Naive thymus-derived CD8-positive, alpha-beta T cell (primary cell): ENCODE measurements at places on chromosomes 11 and 22.
A peak's percentile ranks its signal among the peaks of the same experiment; 100 is the strongest.

GRCh38 chr11:62169935-62170334 is 20.1 kb upstream of the SCGB1D1 start:
- no peak for DNase-seq

GRCh38 chr22:48838376-48838775 is 989.3 kb downstream of the BRD1 start:
- no peak for DNase-seq

- DNase-seq: peak; percentile 51
Measured at GRCh38 chr11:114036147-114036811, 23.2 kb upstream of the ZBTB16 start.

GRCh38 chr11:12174128-12174476 is 63.7 kb downstream of the MICAL2 start:
- DNase-seq: no peak

DNA sequence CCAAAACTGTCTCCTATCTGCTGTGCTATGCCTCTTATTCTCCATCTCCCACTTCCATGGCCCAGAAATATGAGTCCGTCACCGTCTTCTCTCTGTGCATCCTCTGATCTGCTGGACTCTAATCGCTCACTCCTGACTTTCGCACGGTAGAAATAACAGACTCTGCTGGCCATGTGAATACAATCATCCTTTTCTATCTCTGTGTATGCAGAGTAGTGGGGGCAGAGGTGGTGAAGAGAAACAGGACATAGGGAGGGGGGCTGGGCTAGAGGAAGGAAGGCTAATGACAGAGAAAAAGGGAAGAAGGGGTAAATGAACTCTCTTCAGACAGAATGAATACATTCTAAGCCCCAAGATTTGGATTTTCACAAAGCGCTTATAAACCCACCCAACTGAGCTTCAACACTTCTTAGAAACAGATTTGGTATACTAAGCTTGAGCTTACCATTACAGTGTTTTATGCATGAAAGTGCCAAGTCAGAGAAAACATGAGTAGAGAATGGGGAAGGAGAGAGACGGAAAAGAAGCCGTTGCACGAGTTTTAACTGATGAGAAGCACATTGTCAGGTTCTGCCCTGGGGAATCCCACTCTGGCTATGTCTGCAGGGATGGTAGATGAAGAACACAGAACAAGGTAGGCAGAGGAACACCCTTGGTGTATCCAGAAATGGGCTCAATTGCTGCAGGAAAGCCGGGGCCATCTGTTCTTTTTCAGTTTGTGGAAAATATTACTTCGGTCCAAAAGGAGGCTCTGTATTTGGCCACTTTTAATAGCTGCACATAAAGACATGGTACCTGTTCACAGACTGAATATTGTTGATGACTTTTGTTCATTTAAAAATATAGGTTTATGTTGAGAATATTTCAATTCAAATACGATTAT is 324.7 kb downstream of the ETS1 start:
- no peak for DNase-seq

DNA sequence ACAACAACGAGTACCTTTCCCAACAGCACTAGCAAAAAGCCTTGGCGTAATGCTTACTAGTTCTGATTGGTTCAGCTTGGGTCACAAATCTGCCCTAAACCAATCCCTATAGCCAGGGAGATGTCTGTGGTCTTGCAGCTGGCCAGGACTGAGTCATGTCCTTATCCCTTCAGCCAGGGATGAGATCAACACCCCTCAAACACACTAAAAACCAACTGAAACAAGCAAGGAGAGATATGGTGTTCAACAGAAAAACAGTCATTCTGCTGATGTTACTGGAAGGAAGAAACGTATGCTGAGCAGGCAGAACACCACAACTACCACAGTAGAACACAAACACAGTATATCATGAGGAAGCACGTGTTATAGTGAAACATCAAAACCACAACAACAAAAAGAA is 375.6 kb downstream of the LARGE1 start:
- no peak for DNase-seq
